ENCODE measurements at places on chromosomes 12 and 14.

DNA sequence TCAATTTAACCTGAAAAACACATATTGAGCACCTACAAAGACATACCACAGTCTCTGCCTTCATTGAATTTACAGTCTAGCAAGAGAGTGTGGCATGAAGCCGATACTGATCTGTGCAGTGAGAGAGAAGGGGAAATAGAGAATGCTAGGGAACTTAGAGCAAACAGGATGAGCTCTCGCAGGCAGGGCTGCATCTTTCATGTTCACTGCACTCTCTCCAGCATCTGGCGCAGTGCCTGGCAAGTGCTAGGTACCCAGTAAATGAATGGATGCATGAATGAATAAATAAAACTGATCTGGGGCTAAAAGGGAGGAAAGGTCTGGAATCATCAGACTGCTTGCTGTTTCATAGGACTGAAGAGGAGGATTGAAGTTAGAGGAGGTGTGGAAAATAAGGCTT lies 256.5 kb upstream of the NPAS3 start:
- peak; percentile 13 for DNase-seq

DNA sequence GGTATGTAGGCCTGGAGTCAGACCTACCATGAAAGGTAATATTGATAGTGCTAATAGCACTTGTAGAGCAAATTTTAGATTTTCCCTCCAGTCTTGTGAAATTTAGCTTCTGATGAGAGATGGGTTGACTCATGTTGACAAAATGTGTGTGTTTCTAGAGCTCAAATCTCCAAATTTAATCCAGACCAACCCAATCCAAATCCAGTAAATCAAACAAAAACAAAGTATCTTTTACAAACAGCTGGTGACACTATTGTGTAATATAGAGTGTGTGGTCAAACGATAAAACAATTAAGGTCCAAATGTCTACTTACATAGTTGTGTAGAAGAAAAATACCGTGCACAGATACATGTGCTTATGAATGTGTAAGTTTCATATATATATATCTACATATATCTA lies 63.4 kb upstream of the KITLG start:
- DNase-seq: no peak

- peak; percentile 35 for DNase-seq
Observed at GRCh38 chr12:41120211-41120610, 67.9 kb upstream of the PDZRN4 start.

DNA sequence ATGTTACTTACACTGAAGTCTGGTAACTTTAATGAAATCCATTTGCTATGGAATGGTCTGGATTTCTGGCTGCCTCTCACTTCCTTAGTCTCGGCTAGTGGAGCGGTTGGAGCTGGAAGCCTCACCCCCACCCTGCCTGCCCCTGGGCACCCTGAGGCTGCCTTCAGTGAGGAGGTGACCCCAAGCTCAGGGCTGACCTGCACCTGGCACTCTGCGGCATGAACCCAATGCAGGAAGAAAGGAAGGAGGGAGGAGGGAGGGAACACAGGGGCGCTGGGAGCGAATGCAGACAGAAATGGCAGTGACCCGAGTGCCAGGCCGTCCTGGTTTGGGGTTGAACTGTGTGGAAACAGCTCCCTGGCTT lies 353.1 kb downstream of the TMEM121 start:
- no peak for DNase-seq

GRCh38 chr12:64794305-64794704 lies 30.1 kb upstream of the TBC1D30 start:
- no peak for DNase-seq

DNA sequence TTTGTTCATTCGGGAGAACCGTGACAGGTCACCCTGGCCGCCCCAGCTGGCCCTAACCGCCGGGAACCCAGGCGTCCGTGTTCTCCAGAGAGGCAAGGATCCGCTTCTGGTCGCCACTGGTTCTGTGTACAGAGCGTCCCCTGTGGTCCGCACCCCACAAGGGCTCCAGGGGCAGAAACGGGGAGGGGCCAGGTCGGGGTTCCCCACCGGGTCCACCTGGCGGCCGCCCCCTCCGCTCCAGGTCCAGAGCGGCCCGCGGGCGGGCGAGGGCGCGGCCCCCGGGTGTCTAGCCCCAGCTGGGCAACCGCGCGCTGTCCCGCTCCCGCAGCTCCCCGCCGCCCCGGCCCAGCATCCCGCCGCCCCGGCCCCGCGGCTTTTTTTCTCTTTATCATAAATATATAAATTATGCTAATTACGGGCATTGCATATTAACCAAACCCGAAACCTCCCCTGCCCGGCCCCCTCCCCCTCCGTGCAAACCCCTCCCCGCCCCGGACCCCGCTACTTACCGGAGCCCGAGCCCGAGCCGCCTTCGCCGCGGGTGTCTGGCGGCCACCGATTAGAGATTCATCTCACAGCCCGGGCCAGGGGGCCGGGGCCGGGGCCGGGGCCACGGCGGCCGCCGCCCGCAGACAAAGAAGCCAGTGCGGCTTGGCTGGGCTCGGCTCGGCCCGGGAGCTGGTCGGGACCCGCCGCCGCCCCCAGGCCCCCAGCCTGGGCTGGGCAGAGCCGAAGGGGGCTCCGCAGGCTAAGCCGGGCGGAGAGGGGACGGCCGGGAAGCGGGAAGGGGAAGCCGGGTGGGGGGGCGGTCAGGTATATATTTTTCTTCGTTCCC lies 512 bp downstream of the POU6F1 start:
- DNase-seq: peak; percentile 63

GRCh38 chr12:128761379-128761790 lies 62.4 kb downstream of the SLC15A4 start:
- no peak for DNase-seq

DNA sequence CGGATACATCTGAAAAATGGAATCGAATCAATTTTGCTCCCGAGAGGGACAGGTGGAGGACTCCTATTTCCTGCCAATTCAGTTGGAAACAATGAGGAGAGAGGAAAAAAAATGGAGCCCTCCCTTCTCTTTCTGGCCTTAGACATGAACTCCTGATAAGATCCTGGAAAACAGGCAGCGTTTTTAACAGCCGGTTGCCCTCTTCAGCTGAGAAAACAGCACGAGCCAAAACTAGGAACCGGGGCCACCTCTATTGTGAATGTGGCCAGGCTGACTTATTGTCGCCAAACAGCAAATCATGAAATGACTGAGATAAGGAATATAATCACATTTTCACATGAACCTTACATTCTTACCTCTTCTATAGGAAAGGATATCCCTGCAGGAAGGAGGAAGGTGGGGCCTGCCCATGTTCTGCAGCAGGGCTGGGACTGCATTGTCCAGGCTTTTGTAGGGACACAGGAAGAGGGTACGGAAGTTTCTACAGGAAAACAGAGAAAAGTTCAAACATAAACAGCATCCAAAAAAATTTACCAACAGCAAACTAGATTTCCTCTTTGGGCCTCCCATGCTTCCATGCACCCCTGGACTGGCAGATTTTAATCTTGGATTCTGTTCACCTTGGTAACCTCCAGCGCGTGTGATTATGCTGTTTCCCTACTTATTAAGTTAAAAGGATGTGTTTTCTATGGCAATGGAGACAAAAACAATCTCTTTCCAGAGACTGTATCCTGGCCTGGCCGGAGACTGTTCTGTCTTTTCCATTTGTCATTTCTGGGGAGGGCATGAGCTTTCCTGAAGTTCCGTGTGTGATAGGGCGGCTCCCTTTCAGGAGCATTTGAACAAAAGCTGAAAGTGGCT lies 29.0 kb upstream of the ELK3 start:
- no peak for DNase-seq

GRCh38 chr12:45350861-45351260 lies 135.0 kb downstream of the ANO6 start:
- DNase-seq: no peak

DNA sequence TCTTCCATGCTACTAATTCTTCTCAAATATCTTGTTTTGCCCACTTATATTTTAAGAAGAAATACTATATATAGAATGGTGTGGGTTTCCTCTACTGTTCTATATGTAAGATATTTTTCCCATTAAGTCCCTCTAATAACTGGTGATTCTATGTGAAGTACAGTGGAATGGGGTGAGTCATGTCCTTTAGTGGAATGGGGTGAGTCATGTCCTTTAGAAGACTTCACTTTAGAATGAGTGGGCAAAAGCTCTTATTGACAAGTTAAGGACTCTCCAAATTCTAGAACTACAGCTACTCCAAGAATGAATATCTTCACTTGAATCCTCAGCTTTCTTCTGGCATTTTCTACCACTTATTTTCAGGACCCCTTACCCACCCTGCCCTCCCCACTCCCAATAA lies 349.9 kb downstream of the ETNK1 start:
- no peak for DNase-seq

- peak; percentile 17 for DNase-seq
Observed at GRCh38 chr14:20412411-20412810, 890 bp downstream of the TEP1 start.

GRCh38 chr14:49584058-49584457 lies 2.1 kb downstream of the RPS29 start:
- no peak for DNase-seq

DNA sequence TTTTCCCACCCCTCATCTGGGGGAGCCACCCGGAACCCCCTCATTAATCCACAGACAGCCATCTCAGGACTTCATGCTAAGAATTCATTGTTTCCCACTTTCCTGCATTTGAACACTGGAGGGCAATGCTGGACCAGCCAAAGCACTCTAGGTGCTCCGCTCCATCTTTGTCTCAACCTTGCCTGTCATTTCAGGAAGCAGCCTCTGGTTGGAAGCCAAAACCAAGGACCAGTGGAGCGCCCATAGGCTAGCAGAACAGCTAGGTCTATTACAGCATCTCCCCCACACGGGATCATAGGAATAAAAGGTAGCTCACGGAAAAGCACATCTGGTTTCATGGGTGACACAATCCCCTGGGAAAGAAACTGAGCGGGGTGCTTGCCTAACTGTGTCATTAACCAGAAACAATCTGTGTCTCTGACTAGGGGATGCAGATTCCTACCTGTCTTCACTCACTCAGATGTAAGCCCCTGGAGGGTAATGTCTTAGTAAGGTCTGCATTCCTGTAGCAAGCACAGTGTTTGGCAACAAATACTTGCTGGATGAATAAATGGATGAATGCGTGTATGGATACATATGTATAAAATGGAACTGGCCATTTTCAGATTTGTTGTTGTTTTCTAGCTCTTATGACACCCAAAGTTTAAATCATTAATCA lies 197.0 kb downstream of the DAD1 start:
- peak; percentile 66 for DNase-seq

GRCh38 chr12:49921936-49922335 lies 18.2 kb upstream of the FAIM2 start:
- DNase-seq: no peak

GRCh38 chr14:24310646-24311604 lies at the start of gene LTB4R:
Gene LTB4R (plus strand): TSS chr14:24311502. CDS start chr14:24315652, 4,150 bp downstream.
- peak; percentile 62 for DNase-seq

DNA sequence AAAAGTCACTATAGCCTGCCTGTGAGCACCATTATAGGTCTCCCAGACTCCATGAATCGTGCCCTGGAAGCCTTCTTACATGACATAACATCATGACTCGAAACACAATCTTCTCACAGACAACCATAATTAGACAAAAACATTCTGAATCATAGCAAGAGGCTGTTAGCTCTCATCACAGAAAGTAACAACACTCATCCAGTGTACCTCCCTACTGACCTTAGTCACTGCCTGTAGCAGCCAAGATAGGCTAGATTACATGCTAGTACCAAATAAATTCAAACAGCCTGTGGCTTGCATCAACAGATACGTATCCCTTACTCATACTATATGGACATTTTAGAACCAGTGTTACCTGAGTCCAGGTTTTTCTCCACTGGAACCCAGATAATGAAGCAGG lies 663.8 kb upstream of the FOXG1 start:
- DNase-seq: no peak

- DNase-seq: no peak
Observed at GRCh38 chr12:24049101-24049500, 99.6 kb upstream of the SOX5 start.

- no peak for DNase-seq
Observed at GRCh38 chr12:128224226-128224625, 42.7 kb upstream of the TMEM132C start.

- no peak for DNase-seq
Observed at GRCh38 chr12:12282761-12283425, 16.0 kb upstream of the LRP6 start.

DNA sequence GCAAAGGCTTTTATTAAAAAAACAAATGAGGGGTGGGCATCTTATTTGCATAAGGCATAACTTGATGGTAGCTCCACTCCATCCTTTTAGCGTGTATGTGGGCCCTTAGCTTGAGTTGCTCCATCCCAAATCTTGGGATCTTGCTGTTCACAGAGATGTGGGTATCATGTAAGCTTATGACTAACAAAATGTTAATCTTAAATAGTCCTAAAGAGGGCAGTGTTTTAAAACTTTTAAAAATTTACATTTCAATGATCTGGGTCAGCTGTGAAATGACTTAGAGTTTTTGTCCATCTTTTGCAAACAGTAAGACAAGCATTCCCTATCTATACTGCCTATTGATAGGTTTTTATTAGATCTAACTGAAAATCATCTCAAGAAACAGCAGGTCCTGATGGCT lies 86.0 kb downstream of the SLCO1A2 start:
- DNase-seq: peak; percentile 21

DNA sequence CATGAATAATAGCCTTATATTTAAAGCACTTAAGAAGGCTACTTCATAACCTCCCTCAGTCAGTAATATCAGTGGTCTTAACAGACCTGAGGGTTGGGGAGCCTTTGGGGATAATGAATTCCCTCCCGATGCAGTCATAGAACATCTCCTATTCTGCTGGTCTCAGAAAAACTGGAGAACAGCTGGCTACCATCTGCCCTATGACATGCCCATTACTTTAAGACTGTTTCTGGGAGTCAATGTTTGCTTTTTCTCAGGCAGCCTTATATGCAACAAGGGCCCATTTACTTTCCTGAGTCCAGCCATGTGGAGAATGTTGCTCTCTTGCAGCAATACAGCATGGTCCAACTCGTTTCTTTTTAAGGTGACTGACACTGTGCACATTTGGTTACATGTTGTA lies 161.7 kb upstream of the PARP11 start:
- DNase-seq: no peak

DNA sequence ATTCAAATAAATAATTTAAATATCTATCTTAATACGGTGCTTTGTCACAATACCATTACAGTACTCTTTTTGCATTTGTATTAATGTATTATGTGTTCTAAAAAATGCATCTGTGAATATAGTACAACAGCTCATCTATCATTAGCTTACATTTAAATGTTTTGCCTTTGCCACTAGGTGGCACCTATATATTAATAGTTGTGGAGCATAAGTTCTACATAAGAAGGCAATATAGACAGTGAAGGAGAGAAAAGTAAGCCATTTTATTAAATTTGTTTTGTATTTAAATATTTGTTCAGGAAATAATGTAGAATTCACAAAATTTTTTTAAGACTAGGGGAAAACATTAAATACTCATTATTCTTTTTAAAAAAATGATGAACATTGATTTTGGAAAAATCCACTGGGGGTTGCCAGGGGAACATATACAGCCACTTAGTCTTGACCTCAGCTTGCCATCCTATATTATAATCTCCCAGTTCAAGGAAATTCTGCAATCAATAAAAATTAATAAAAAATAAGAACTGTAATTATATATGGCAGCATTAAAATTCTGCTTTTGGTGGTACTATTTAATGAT lies 9.8 kb downstream of the CCER1 start:
- DNase-seq: peak; percentile 1

- DNase-seq: no peak
Observed at GRCh38 chr14:104353221-104353920, 215.0 kb downstream of the KIF26A start.
